ENCODE measurements at places on chromosomes 5 and 9. TPM values are rescaled to one million over a fixed set of nuclear protein-coding genes. Genes with fewer than 3 reads are reported as not detected.

RLN2 gene
- total RNA-seq, result 0.92 TPM

IL31RA gene
- total RNA-seq, result 3.4 TPM

CAPSL gene
- not detected for total RNA-seq

DNA sequence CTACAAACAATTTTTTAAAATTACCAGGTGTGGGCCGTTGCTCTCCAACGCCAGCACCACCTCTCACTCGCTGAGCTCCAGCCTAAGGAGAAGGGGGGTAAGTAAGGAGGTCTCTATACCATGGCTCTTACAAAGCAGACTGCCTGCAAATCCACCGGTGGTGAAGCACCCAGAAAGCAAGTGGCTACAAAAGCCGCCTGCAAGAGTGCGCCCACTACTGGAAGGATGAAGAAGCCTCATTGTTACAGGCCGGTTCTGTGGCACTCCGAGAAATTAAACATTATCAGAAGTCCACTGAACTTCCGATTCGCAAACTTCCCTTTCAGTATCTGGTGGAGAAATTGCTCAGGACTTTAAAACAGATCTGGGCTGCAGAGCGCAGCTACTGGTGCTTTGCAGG lies 46.0 kb downstream of the CDO1 start:
- DNase-seq, result no peak

DNA sequence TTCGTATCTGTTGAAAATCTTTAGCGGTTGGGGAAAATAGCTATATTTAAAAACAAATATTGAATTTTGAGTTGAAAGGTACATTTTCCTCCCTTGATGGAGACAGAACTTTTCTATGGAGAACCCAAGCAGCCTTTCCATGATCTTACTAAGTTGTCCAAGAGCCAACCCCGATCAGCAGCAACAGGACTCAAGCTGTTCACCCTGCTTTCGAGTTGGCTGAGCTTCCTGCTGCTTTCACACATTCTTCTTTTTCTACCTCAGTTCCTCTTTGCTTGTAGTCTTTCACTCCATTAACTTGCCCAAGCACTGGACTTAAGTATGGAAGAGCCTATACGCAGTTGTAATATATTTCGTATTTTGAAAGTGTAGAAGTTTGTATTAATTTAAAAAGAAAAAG lies 59.4 kb downstream of the IL6ST start:
- DNase-seq, result no peak

SVEP1 gene
- total RNA-seq, result not detected

KLF9 gene
- 4.5 TPM for total RNA-seq

FAM153A gene
- total RNA-seq, result not detected

GRCh38 chr5:66012271-66012670 lies 85.9 kb downstream of the ERBIN start:
- DNase-seq, result no peak

TEX10 gene
- total RNA-seq, result 40.0 TPM

GRCh38 chr9:123265833-123266232 lies 2.6 kb downstream of the STRBP start:
- DNase-seq, result no peak

DNA sequence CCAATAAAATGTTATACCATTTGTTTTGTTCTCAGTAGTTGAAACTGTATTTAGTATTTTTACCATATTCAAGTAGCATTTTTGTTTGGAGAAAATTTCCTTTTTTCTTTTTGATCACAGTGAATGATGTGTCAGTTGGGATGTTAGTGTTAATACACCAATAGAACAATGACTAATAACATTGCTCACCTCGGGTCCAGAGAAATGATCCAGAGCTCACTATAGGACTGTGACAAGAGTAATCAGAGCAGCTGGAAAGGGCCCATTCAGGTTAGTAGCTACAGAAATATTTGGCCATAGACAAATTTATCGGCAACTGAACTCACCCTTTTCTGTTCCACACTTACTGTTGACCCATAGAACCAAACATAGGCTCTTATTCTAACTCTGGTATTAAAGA lies 989.2 kb downstream of the TLE4 start:
- DNase-seq, result peak; percentile 34

STING1 gene
- total RNA-seq, result 27.2 TPM

PCDHGA11 gene
- 2.7 TPM for total RNA-seq

GRCh38 chr5:1797103-1797800 lies 2.4 kb downstream of the MRPL36 start:
- DNase-seq, result no peak

DNA sequence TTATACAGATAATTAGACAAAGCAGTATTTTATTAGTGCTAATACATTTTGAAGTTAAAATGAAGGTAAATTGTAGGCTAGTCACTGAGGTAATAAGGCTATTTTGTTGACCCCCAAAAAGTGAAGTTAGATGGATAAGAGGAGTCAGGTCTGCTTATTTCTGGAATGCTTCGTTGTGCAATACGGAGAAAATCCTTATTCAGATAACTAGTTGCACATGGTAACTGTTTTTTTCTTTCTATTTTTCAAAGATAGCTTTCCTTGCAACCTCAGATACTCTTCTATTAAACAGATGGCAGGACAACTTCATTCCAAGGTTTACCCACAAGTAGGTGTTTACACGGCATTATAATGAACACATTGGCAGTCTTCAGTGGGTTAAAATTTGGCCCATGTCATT lies 101.1 kb downstream of the TMEM174 start:
- DNase-seq, result no peak

GRCh38 chr9:82273121-82273520 lies 284.5 kb downstream of the SPATA31D1 start:
- no peak for DNase-seq

GRCh38 chr9:98263482-98264357 lies 8.3 kb upstream of the TBC1D2 start:
- DNase-seq, result peak; percentile 62

DNA sequence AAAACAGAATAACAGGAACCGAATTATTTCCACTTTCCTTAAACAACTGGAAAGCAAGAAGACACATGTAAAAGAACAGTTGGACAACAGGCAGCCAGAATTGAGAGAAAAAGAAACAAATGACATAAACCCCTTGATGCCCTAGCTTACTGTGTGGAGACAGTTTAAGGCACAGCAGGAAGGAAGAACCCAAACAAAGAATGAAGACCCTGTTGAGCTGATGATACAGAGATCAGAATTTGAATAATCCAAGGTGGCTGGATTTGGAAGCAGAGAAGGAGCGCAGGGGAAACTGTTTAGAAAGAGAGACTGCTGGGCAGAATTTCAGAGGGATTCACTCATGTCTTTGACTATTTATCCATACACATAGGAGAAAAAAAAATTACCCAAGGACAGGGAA lies 316.3 kb upstream of the POU5F2 start:
- no peak for DNase-seq

SDHA gene
- 93.9 TPM for total RNA-seq

SPAAR gene
- not detected for total RNA-seq

DNA sequence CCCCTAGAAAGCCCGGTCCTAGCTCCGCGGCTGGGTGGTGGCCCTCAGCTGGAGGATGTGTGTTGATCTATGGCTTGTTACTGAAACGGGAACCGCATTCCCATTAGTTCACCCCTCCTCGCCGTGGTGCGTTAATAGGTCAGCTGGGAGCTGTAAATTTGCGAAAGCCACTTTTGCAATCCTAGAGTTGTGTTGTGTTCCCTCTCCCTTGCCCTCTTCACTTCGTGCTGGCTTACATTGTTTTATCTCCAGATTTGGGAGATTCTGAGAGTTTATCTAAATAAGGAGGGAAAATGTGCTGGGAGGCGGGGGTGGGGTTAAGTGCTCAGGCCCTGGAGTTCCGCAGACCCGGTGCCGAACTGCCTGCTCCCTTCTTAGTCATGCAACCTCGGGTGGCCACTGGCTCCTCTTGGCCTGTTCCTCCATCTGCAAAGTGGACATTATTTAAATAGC lies 62.8 kb downstream of the HMCN2 start:
- no peak for DNase-seq

GRCh38 chr5:151480384-151481293 lies 33.2 kb downstream of the SLC36A1 start:
- peak; percentile 28 for DNase-seq

DNA sequence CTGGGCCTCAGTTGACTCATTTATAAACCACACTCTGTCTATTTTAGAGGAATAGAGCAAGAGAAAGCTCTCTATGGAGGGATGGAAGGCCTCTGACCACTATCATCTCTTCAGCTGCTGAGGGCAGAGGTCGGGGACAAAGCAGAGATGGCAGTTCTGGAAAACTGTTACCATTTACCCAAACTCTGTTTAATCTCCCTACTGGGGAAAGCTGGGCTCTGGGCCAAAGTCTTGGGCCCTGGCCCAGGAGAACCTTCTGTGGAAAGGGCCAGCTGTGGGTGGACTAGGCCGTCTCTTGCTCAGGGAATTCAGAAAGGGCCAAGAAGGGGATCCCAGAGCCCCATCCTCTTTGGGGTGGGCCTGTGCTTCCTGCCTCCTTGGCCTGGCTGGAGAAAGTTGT lies 100.0 kb downstream of the PSD2 start:
- no peak for DNase-seq

GRCh38 chr9:95857124-95857523 lies 18.4 kb upstream of the ERCC6L2 start:
- DNase-seq, result peak; percentile 64

- DNase-seq, result no peak
Measured at GRCh38 chr5:52457810-52458209, 329.9 kb upstream of the ITGA1 start.

Data from foreskin keratinocyte (primary cell).